ENCODE measurements at places on chromosomes 4 and X.

GRCh38 chr4:53863158-53863557 lies 201.2 kb downstream of the CHIC2 start:
- no peaks in the 10 kb centered on the region for H3K36me3 ChIP-seq
- H3K4me3 ChIP-seq, result no peak overlapping the region
- DNase-seq, result no peak
- peaks cover 6% of the 10 kb centered on the region for H3K27me3 ChIP-seq

DNA sequence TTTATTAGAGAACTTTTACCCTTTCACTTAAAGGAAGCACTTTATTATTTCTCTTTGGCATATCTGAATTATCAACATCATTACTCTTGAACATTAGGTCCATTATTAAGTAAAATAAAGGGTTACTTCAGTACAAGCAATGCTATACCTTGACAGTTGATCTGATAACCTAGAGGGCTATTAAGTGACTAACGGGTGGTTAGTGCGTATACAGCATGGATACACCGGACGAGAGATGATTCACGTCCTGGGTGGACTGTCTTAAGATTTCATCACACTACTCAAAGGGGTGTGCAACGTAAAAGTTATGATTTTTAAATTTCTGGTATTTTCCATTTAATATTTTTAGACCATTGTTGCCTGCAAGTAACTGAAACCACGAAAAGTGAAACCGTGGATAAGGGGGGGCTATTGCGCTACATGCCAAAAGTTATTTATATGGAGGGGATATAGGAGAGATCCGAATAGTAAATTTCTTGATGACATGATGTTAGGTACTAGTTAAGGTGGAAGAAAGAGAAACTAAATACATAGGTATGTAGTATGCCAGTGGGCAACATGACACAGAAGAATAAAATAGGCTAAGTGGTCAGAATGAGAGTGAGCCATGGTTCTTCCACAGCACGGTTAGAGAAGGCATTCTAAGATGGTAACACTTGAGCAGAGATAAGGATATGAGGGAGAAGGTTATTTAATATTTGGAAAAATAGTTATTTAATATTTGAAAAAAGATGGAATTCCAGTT lies 230.8 kb upstream of the ANKRD50 start:
- no peak overlapping the region for H3K4me3 ChIP-seq
- H3K4me1 ChIP-seq, result no peaks in the 10 kb centered on the region
- H3K36me3 ChIP-seq, result no peaks in the 10 kb centered on the region
- no peak for DNase-seq

DNA sequence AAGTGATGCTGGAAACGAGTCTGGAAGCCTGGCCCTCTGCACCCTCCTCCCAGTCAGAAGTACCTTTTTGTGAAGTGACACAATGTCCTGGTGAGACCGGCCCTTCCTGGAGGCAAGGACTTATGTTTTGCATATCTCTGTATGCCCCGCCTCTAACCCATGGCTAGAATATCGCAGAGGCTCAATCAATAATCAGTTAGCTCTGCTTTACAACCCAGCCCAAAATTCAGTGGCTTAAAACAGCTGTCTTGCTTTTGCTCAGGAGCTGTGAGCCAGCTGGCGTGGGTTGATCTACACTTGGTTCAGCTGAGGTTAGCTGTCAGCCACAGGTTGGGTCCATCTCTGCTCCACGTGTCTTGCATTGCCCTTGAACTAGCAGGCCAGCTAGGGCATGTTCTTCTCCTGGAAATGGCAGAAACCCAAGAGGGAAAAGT lies 98.8 kb upstream of the METTL14 start:
- no peak overlapping the region for H3K4me3 ChIP-seq
- H3K36me3 ChIP-seq, result no peaks in the 10 kb centered on the region
- peaks cover 29% of the 10 kb centered on the region for H3K27me3 ChIP-seq
- H3K27ac ChIP-seq, result no peak overlapping the region
- peaks cover 9% of the 10 kb centered on the region for H3K4me1 ChIP-seq

- DNase-seq, result no peak
- H3K27ac ChIP-seq, result no peak overlapping the region
- H3K36me3 ChIP-seq, result no peaks in the 10 kb centered on the region
- H3K4me3 ChIP-seq, result no peak overlapping the region
- no peaks in the 10 kb centered on the region for H3K27me3 ChIP-seq
- H3K4me1 ChIP-seq, result peaks cover 3% of the 10 kb centered on the region
Measured at GRCh38 chr4:81659051-81659450, 187.3 kb upstream of the RASGEF1B start.

DNA sequence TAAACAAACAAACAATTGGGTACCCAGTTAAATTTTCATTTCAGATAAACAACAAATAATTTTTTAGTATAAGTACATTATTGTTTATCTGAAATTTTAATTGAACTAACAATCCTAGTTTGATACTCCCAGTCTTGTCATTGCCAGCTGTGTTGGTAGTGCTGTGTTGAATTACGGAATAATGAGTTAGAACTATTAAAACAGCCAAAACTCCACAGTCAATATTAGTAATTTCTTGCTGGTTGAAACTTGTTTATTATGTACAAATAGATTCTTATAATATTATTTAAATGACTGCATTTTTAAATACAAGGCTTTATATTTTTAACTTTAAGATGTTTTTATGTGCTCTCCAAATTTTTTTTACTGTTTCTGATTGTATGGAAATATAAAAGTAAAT lies 2.9 kb downstream of the CXCL8 start:
- no peak overlapping the region for H3K4me3 ChIP-seq
- no peak overlapping the region for H3K27ac ChIP-seq
- no peak for DNase-seq

DNA sequence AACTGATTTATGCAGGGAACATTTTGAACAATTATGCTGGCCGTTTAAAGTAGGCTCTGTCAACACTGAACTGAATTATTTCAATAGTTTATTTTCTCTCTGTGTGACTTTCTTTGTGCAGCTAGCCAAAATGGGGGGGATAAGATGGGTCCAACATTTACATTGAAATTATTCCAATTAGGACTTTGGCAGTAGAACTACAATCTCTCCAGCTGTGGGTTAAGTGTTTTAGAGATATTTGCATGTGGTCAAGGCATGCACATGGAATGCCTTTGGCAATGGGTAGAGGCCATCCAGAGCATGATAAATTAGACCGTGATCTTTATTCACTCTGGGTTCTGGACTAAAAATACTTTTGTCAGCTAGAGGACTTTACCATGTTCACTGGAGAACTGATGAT lies 107.9 kb upstream of the ELOVL6 start:
- no peak overlapping the region for H3K27ac ChIP-seq
- no peaks in the 10 kb centered on the region for H3K36me3 ChIP-seq
- H3K4me1 ChIP-seq, result no peaks in the 10 kb centered on the region

- peak overlapping the region; percentile 90 for H3K27ac ChIP-seq
- peaks cover 25% of the 10 kb centered on the region for H3K36me3 ChIP-seq
- H3K4me1 ChIP-seq, result peaks cover 48% of the 10 kb centered on the region
- no peaks in the 10 kb centered on the region for H3K27me3 ChIP-seq
Measured at GRCh38 chr4:98996056-98996764, 689 bp downstream of the METAP1 start.

- H3K4me1 ChIP-seq, result no peaks in the 10 kb centered on the region
- no peak overlapping the region for H3K4me3 ChIP-seq
- no peak overlapping the region for H3K27ac ChIP-seq
Measured at GRCh38 chr4:11367371-11367770, 61.3 kb downstream of the HS3ST1 start.

GRCh38 chrX:108511721-108512120 lies 72.1 kb downstream of the COL4A5 start:
- H3K27ac ChIP-seq, result no peak overlapping the region
- H3K27me3 ChIP-seq, result peaks cover 9% of the 10 kb centered on the region
- H3K4me1 ChIP-seq, result no peaks in the 10 kb centered on the region
- no peak overlapping the region for H3K4me3 ChIP-seq
- DNase-seq, result no peak

Data from activated T-cell treated with anti-CD3 and anti-CD28 coated beads, Interleukin-2, amount 50 U/mL, for 24 hours (primary cell).